ENCODE measurements at places on chromosomes 4 and X.

GRCh38 chr4:13240066-13240465 is 244.1 kb downstream of the RAB28 start:
- no peak for DNase-seq

GRCh38 chr4:52914051-52914605 is 52.0 kb downstream of the RASL11B start:
- no peak for DNase-seq

DNA sequence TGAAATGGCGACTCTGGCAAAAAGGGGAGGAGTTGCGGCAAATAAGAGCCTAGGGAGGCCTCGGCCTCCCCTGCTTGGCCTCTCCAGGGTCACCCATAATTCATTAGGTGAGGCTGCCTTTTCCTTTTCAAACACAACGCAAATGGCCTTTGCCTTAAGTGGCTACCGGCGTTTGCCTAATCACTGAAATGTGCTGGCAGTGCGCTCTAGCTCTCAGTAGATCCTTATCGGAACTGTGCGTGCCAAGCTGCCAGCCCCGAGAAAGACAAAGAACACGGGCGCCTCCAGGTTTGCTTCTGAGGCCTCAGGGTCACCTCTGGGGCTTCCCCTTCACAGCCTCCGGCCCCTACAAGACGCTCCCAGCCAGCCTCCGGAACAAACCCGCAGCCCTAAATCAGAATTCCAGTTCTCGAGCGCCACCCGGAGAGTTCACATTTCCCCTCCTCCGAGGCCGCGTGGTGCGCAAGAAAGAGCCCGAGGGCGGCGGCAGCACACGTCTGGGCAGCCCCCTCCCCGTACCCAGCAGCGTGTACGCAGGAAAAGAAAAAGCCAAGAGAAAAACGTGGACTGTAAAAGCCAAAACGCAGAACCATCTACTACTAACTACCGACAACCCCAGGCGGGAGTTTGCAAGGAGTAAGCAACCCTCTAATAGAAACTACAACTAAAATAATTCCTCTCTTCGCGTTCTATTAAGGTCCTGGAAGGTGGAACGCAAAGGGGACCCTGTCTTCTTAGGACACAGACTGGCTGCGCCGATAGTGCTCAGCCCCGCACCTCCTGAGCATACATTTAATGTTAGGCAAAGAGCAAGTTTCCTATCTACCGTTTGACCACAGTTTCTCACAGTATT is 76.5 kb upstream of the BCOR start:
- no peak for DNase-seq

DNA sequence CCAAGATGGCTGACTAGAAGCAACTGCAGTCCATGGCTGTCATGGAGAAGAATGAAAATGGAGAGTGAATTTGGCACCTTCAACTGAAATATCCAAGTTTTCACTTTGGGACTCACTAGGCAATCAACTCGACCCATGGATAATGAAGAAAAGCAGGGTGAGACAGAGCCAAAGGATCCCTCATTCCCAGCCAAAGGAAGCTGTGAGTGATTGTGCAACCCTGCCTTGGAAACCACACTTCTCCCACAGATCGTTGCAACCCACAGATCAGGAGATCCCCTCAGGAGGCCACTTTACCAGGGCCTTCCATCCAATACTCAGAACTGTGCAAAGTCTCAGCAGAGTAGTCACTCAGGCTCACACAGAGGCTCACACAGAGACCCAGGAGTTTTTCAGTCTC is 4.5 kb downstream of the CFAP299 start:
- DNase-seq: no peak

- no peak for DNase-seq
Measured at GRCh38 chr4:1521821-1522361, 115.6 kb upstream of the NKX1-1 start.

DNA sequence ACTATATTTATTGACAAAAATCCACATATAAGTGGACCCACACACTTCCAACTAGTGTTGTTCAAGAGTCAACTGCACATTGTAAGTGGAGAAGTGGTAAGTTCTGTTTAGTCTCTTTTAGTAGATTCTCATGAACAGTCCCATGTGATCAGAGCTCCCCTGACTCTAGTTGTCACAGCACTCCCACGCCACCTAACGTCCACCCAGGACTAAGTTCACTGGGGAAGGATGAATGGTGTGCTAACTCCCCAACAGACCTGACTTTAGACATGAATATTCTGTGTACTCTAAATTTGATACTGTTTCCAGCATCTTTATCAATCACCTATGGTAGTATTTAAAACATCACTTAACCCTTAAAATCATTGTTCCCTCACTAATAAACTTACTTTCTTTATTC is 59.8 kb downstream of the PACRGL start:
- no peak for DNase-seq

DNA sequence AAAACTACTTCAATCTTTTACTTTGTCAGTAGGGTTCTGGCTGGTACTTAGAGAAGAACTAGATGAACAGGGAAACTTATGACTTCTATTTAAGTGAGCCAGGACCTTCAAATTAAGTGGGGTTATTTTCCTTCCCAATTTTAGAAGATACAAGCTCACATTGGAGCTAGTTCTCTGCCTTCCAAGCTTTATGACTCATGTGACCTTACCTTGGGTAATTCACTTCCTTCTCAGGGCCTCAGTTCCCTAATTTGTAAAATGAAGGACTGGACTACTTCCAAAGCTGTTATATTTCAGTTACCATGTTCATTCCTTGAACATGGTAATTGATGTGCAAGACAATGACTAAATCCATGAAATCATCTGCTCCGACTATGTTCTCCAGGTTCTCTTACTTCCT is 32.0 kb upstream of the DCX start:
- DNase-seq: no peak

DNA sequence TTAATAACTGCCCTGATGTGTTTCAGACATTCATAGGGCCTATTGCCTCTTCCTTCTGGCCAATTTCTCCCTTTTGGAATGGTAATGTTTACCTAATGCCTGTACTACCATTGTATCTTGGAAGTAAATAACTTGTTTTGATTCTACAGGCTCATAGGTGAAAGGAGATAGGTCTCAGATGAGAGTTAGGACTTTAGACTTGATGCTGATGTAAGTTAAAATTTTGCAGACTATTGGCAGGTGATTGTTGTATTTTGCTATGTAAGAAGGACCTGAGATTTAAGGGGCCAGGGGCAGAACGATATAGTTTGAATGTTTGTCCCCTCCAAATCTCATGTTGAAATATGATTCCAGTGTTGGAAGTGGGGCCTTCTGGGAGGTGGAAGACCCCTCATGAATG is 215.5 kb downstream of the SLC39A8 start:
- DNase-seq: no peak

GRCh38 chr4:146073517-146073916 is 102.0 kb upstream of the LSM6 start:
- DNase-seq: no peak

DNA sequence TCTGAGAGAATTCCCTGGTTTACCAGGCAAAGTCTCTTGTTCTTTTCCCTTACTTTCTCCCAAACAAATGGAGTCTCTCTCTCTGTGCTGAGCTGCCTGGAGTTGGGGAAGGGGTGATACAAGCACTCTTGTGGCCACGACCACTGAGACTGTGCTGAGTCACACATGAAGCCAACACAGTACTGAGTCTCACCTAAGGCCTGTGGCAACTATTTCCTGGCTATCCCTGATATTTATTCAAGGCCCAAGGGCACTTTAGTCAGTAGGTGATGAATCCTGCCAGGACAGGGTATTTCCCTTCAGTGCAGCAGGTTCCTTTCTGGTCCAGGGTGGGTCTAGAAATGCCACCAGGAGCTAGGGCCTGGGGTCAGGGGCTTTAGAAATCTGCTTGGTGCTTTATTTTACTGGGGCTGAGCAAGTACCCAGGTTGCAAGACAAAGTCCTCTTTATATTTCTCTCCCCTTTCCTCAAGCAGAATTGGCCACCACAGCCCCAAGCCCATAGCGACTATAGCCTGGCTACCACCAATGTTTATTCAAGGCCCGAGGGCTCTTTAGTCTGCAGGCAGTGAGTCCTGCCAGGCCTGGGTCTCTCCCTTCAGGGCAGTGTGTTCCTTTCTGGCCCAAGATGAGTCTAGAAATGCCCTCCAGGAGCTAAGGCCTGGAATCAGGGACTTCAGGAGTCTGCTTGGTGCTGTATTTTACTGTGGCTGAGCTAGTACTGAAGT is 10.5 kb downstream of the ARL13A start:
- DNase-seq: no peak

DNA sequence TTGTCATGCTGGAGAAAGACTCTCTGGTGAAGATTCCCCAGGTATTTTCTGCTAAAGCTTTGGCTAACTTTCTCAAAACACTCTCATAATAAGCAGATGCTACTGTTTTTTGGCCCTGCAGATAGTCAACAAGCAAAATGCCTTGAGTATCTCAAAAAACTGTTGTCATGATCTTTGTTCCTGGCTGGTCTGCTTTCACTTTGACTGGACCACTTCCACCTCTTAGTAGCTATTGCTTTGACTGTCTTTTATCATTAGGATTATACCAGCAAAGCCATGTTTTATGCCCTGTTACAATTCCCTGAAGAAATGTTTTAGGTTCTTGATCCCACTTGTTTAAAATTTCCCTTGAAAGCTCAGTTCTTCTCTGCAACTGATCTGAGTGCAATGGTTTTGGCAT is 231.5 kb downstream of the SLC7A11 start:
- no peak for DNase-seq

DNA sequence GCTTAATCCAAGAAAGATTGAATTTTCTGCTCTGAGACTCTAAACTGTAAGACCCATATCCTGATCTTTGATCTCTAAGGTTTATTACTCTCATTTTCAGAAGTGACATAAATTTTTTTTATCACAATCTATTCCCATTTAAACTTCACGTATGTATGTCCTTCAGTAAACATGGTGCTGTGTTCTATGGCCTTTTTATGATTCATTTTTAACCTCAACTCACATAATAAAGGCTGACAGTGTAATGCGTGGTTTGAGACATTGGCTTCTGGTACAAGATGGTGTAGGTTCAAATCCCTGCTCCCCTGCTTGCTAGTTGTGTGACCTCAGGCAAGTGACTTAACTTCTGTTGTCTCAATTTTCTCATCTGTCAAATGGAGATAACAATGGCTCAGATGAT is 306.0 kb upstream of the AADAT start:
- no peak for DNase-seq

GRCh38 chr4:27062256-27062655 is 201.6 kb downstream of the STIM2 start:
- DNase-seq: no peak

DNA sequence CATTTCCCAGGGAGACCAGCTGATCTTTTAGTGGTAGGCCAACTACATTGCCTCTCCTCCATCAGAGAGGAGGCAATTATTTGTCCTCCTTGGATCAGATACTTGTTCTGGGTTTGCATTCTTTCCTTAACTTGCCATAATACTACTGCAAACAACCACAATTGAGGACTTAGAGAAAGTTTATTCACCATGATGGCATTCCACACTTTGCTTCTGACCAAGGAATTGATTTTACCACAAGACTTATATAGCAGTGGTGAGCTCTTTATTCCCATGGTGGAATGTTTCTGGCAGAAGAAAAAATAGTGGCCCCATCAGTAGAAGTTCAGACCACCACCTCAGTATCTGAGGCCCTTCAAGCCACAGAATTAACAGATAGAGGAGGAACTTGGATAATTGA is 123.9 kb upstream of the PPP3CA start:
- no peak for DNase-seq

GRCh38 chr4:104975617-104976016 is 171.1 kb upstream of the TET2 start:
- no peak for DNase-seq

- no peak for DNase-seq
Measured at GRCh38 chrX:153521034-153521433, 3.6 kb downstream of the ATP2B3 start.

- DNase-seq: no peak
Measured at GRCh38 chrX:154373340-154374306, 811 bp downstream of the FLNA start.

- no peak for DNase-seq
Measured at GRCh38 chrX:68901519-68901918, 72.7 kb downstream of the EFNB1 start.

DNA sequence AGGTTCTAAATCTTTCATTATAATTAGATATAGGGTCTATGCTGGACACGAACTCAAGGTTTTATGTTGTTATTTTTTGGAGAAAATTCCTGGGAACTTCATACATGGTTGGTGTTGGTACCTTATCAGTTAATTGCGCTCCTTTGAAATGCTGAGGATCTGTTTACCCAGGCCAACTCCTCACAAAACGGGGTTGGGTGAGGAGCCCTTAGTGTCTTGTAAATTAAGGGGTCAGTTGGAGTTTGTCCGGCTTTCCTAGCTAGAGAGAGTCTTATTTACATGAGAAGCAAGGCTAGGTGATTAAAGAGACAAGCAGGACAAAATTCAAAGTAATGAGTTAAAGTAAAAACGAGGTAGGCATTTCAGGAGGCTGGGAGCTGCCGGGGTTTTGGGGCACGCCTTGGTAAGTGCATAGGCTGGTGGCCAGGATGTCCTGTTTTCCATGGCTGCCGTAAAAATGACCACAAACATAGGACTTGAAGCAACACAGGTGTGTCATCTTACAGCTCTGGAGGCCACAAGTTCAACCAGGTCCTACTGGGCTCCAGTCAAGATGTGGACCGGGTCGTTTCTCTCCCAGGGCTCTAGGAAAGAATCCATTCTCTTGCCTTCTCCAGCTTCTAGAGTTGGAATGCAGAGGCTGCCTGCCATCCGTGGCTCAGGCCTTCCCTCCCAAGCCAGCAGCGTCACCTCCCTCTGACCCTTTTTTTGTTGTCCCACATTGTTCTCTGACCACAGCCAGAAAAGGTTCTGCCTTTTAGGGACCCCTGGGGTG is 19.8 kb downstream of the PSAPL1 start:
- DNase-seq: no peak

- DNase-seq: no peak
Measured at GRCh38 chr4:141807103-141807891, 170.9 kb downstream of the IL15 start.

All from stimulated activated CD8-positive, alpha-beta memory T cell treated with anti-CD3 and anti-CD28 coated beads, Interleukin-7, amount 100 ng/mL, for 1 hour (primary cell).